Activated CD4-positive, alpha-beta T cell treated with anti-CD3 and anti-CD28 coated beads, Interleukin-2, amount 10 ng/mL, durations not matched to agents 24 days and 14 days (primary cell): ENCODE measurements at places on chromosomes 5 and 9. TPM values are rescaled to one million over a fixed set of nuclear protein-coding genes. Genes with fewer than 3 reads are reported as not detected.
A peak's percentile ranks its signal among the peaks of the same experiment; 100 is the strongest.

The TSLP gene
- total RNA-seq: 0.09 and 0.42 TPM in 2 replicates

The DCAF10 gene
- total RNA-seq: 14.5 and 17.8 TPM in 2 replicates

The FCN1 gene
- not detected in 2 replicates for total RNA-seq

The CCNJL gene
- not detected in 2 replicates for total RNA-seq

The IL9 gene
- total RNA-seq: 0.75 TPM in 1 of 2 replicates, not detected in the other

The C9orf72 gene
- total RNA-seq: 6.5 and 7.5 TPM in 2 replicates

The LCN15 gene
- not detected in 2 replicates for total RNA-seq

The GDNF gene
- total RNA-seq: 0.16 and 0.38 TPM in 2 replicates

DNA sequence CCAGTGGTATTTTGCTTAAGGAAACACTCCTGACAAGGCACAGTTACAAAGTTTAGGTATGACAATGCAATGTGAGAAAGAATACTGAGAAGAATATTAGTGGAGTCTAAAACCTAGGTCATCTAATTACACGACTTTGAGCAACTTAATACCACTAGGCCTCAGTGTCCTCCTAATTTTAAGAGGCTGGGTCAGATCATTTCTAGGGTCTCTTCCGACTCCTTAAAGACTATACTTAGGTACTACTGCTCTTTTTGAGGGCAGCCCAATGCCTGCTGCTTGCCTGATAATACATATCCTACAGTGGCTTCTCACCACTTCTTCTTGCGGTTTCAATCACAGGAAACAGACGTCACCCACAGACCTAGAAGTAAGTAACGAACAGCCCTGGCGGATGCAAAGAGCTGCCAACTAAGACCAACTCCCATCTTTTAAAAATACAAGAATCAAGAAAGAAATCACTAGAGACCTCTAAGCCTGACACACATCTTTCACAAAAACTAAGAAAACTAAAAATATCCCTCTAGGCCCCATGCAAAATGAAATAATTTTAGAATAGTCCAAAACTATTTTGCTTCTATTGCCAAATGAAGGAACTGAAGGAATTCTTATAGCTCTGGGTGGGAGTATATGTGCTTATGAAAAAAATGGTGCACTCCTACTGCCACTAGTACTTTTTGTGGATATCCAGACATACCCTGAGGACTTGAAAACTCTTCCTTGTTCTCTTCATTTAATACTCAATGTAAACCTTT is 13.1 kb downstream of the DIAPH1 start:
- H3K36me3 ChIP-seq: peaks cover 26% of the 10 kb centered on the region
- peak; percentile 93 for DNase-seq
- peaks cover 68% of the 10 kb centered on the region for H3K4me1 ChIP-seq

- no peak overlapping the region for H3K4me3 ChIP-seq
- no peaks in the 10 kb centered on the region for H3K27me3 ChIP-seq
- DNase-seq: no peak
- H3K27ac ChIP-seq: no peak overlapping the region
- H3K36me3 ChIP-seq: no peaks in the 10 kb centered on the region
These were observed 557.9 kb downstream of the CAAP1 start for GRCh38 chr9:26334706-26335105.

DNA sequence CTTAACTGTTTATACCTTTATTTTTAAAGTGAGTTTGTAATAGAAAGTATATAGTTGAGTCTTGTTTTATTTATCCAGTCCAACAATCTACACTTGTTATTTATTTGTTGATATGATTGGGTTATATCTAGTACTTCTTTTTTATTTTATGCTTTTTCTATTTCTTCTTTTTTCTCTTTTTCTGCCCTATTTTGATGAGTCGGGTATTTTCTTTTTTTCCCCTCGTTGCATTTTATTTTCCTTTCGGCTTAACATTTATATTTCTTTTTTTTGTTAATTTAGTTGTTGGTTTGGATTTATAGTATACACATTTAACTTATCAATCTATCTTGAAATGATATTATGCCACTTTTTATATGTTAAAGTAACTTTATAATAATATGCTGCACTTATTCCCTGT is 111.7 kb upstream of the IZUMO3 start:
- no peak for DNase-seq
- H3K27me3 ChIP-seq: no peaks in the 10 kb centered on the region
- no peak overlapping the region for H3K4me3 ChIP-seq
- no peaks in the 10 kb centered on the region for H3K36me3 ChIP-seq
- H3K4me1 ChIP-seq: no peaks in the 10 kb centered on the region

GRCh38 chr9:68970151-68970550 is 43.8 kb downstream of the PRKACG start:
- H3K27me3 ChIP-seq: no peaks in the 10 kb centered on the region
- no peak overlapping the region for H3K4me3 ChIP-seq
- peaks cover 28% of the 10 kb centered on the region for H3K4me1 ChIP-seq
- no peak for DNase-seq

DNA sequence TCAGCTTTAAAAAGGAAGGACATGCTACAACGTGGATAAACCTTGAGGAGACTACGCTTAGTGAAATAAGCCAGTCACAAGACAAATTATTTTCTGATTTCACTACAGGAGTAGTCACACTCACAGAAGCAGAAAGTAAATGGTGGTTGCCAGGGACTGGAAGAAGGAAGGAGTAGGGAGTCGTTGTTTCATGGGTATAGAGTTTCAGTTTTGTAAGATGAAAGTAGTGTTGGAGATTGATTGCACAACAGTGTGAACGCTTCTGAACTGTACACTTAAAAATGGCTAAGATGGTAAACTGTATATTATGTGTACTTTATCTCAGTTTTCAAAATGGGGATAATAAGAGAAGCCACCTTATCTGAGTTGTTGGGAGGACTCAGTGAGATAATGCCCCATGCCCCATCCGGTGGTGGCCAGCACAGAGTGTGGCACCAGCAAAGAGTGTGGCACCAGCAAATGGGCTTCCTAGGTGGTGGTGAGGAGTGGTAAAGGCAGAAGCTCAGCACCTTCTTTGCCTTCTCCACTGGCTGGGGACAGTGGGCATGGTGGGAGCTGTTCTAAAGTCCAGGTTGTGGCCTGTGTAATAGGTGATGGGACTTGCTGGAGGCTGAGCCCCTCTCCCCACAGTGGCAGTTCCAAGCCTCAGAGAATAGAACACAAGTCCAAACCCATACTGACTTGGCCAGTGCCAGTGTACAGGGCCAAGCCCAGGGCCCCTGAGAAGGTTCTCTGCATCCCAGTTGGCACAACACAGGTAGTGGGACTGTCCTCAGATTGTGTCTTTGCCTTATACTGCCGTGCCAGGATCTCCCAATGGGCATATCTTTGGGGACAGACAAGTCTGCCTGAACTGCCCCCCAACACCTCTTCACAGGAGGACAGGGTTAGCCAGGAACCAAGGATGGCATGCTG is 4.4 kb downstream of the SLC22A4 start:
- no peaks in the 10 kb centered on the region for H3K36me3 ChIP-seq
- no peak overlapping the region for H3K4me3 ChIP-seq
- H3K27me3 ChIP-seq: peaks cover 3% of the 10 kb centered on the region
- H3K4me1 ChIP-seq: peaks cover 26% of the 10 kb centered on the region
- DNase-seq: no peak
- H3K27ac ChIP-seq: no peak overlapping the region

GRCh38 chr5:121171834-121172233 is 679.8 kb upstream of the FTMT start:
- H3K4me1 ChIP-seq: no peaks in the 10 kb centered on the region
- H3K27me3 ChIP-seq: no peaks in the 10 kb centered on the region
- H3K4me3 ChIP-seq: no peak overlapping the region
- no peaks in the 10 kb centered on the region for H3K36me3 ChIP-seq
- no peak for DNase-seq
